Aorta (tissue), 5 donors: ENCODE measurements at places on chromosomes 6 and 20. TPM values are rescaled to one million over a fixed set of nuclear protein-coding genes. Genes with fewer than 3 reads are reported as not detected.

DNA sequence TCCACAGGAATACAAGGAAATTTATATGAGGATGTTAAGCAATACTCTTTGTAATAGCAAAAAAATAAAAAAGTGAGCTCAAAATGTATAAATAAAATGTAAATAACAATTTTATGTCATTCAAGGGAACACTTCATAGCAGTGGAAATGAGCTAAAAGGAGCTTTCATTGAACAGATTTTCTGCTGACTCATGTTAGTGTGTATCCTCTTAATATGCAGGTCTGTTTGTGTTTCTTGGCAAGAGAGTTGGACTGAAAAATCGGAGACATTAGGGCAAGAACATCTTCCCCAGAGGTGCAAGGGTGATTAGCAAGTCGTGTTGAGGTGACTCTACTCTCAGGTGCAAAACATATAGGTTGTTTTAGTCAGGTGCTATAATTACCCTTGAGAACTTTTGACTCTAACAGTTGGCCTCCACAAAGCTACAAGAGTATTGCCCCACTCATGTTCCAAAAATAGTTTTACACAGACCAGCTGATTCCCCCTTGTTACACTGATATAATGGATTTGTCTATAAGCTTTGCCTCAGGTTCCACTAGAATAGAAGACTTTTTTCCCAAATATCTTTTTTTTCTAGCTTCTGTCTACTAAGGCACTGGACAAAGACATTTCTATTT is 702.9 kb downstream of the TENT5A start:
- no peak overlapping the region for H3K4me3 ChIP-seq
- no peak for DNase-seq
- H3K4me1 ChIP-seq, result no peaks in the 10 kb centered on the region
- H3K27me3 ChIP-seq, result no peaks in the 10 kb centered on the region

GRCh38 chr20:10253780-10254179 is 35.1 kb downstream of the SNAP25 start:
- H3K27me3 ChIP-seq, result no peaks in the 10 kb centered on the region
- H3K4me3 ChIP-seq, result no peak overlapping the region
- H3K36me3 ChIP-seq, result no peaks in the 10 kb centered on the region
- no peak overlapping the region for H3K27ac ChIP-seq
- DNase-seq, result no peak

LST1 gene
- polyA plus RNA-seq, result 23.4 TPM

PHACTR2 gene
- 15.3 TPM for polyA plus RNA-seq

- no peaks in the 10 kb centered on the region for H3K36me3 ChIP-seq
- no peak for DNase-seq
- no peaks in the 10 kb centered on the region for H3K27me3 ChIP-seq
- H3K4me1 ChIP-seq, result no peaks in the 10 kb centered on the region
- no peak overlapping the region for H3K27ac ChIP-seq
- no peak overlapping the region for H3K4me3 ChIP-seq
Observed at GRCh38 chr20:40775561-40776146, 86.6 kb upstream of the MAFB start.
